ENCODE measurements at places on chromosomes 3 and 15.

GRCh38 chr15:66389859-66390381, 3.2 kb downstream of the MAP2K1 start:
- no peak for DNase-seq

DNA sequence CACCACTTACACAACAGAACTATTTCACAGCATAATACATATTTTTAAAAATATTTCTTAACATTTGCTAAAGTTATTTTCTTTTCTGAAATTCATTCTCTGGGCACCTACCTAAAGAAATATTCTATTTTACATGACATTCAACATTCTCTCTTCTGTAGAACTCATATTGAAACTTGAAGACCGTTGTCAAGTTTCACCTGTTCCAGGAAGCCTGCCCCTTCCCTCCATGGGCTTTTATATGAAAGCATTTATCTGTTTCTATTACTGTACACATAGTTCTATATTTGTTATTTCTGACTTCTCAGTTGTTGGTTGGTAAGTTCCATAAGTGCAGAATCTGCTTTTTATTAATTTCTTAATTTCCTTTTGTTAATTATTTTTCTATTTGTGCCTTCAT, 204.3 kb upstream of the ALCAM start:
- no peak for DNase-seq

- DNase-seq: no peak
Observed at GRCh38 chr15:95897651-95898050, 432.8 kb upstream of the NR2F2 start.

DNA sequence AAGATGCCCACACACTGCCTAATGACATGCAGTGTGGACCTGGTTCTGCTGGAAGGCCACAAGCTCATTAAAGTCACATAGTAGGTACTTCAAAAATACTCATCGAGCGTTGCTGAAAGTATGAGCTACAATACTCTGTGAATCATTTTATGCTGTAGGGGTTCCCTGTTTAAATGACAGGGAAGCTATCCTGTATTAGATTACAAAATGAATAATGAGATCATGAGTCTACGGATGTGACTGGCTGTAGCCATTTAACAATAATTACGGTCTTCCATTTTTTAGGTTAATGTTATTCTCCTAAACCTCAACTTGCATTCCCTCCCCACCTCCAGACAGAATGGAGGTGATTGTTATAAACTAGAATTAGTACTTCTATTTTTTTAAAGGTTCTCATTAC, 128.2 kb upstream of the FAM3D start:
- no peak for DNase-seq

- no peak for DNase-seq
Observed at GRCh38 chr3:131688370-131688769, 185.6 kb upstream of the MRPL3 start.

DNA sequence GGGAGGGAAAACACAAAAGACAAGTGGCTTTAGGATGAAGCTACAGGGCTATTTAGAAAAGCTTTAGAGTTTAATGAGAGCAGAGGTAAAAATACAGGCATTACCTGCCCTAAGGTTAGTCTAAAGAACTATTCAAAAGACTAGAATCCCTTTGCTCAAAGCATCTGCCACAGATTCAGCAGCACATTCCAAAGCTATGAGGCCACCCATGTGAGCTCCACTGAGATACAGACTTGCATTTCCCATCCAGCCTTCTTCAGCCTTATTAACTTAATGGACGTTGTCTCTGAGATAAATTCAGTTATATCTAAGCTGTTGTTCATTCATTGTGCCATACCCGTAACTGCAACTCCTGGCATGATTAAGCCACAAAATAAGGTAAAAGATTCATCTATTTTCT, 25.4 kb downstream of the CXCR6 start:
- no peak for DNase-seq

DNA sequence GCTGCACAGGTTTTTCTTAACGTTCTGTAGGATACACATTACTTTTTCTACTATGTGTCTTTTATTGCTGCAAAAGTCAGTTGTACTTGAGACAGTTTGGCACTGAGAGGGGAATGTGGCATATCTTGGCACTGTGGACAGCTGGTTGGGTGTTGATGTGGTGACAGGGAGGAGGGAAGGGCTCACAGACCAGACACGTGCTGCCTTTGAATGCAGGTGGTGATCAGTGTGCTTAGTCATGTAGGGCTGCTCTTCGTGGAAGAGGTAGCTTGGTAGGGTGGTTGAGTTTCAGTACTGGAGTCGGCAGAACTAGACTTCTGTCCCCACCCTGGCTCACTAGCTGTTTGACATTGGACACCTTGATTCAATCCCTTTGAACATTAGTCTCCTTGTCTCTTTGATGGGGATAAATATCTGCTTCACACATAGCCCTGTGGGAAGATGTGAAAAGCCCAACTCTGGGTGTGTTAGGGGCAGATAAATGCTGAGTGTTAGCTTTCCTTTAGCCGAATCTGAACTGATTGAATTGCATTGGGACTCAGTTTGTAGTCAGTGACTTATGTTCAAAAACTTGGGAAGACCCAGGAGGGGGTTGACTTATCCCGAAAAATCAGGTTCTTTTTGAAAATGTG, 108.4 kb downstream of the PTPRG start:
- DNase-seq: no peak

GRCh38 chr3:61299343-61300005, 48.2 kb upstream of the FHIT start:
- no peak for DNase-seq

GRCh38 chr3:172307141-172307560, 141.1 kb downstream of the GHSR start:
- no peak for DNase-seq

- DNase-seq: no peak
Observed at GRCh38 chr3:59555593-59556315, 505.9 kb upstream of the CFAP20DC start.
